NCI-H1092 treated with DMSO at 0.1 percent for 48 hours (cell line): ENCODE measurements at places on chromosomes 1 and 21.

- DNase-seq = no peak
Observed at GRCh38 chr1:117324357-117324756, 42.9 kb upstream of the MAN1A2 start.

DNA sequence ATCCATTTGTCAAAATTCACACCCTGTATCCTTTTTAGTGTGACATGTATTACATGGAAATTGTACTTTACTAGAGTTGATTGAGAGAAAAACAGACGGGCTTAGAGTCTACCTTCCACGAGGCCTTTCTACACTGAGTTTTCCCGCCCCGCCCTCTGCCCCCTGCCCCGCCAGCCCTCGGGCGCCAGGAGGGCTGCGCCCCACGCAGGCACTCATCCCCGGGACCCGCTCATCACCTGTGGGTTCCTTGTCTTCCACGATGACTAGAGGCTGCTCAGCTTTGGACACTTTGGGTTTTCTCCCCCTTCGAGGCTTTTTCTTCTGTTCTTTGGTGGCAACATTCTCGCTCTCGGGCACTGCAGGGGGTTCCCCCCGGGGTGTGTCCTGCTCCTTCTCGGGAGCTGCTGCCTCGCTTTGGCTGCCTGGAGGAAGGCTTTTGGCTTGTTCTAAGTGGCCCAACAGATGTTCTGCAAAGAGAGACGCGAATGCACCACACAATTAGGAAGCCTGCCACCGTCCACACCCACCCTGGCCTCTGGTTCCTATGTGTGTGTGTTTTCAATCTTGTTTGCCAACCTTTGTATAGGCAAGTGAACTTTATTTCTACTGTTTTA lies 39.6 kb downstream of the PRDM15 start:
- DNase-seq = no peak

GRCh38 chr1:239392271-239392670 lies 5.9 kb downstream of the CHRM3 start:
- DNase-seq = no peak

GRCh38 chr21:16370186-16370585 lies 640.4 kb downstream of the USP25 start:
- no peak for DNase-seq

DNA sequence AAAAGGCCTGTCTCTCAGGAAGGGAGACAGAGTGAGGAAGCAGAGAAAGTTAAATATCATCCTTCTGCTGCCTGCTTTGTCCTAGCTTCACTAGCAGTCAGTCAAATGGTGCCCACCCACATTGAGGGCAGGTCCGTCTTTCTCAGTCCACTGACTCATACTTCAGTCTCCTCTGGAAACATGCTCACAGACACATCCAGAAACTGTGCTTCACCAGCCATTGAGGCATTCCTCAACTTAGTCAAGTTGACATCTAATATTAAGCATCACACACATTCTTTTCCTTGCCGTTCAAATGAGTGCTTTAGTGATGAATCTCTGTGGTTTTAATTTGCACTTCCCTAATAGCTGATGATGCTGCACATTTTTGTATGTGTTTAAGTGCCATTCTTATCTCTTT lies 777.8 kb upstream of the PRMT6 start:
- DNase-seq = no peak

- DNase-seq = no peak
Observed at GRCh38 chr1:90823686-90824085, 106.6 kb upstream of the BARHL2 start.

GRCh38 chr21:26887251-26887650 lies 42.0 kb upstream of the ADAMTS1 start:
- DNase-seq = no peak

GRCh38 chr1:54156201-54156600 lies 3.4 kb upstream of the CDCP2 start:
- no peak for DNase-seq

GRCh38 chr1:21490774-21491487 lies 18.3 kb upstream of the ALPL start:
- DNase-seq = no peak

- no peak for DNase-seq
Observed at GRCh38 chr1:20345419-20345818, 54.7 kb downstream of the VWA5B1 start.

DNA sequence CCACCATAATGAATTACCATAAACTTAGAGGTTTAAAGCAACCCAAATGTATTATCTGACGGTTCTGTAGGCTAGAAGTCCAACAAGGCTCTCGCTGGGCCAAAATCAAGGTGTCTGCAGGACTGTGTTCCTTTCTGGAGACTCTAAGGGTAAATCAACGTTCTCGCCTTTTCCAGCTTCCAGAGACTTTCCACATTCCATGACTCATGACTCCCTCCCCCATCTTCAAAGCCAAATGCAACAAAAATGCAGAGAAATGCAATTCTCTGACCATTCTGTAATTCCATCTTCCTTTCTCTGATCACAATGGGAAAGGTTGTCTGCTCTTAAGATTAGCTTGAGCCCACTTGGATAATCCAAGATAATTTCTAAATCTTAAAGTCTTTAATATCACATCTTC lies 287.1 kb downstream of the LTN1 start:
- DNase-seq = no peak

DNA sequence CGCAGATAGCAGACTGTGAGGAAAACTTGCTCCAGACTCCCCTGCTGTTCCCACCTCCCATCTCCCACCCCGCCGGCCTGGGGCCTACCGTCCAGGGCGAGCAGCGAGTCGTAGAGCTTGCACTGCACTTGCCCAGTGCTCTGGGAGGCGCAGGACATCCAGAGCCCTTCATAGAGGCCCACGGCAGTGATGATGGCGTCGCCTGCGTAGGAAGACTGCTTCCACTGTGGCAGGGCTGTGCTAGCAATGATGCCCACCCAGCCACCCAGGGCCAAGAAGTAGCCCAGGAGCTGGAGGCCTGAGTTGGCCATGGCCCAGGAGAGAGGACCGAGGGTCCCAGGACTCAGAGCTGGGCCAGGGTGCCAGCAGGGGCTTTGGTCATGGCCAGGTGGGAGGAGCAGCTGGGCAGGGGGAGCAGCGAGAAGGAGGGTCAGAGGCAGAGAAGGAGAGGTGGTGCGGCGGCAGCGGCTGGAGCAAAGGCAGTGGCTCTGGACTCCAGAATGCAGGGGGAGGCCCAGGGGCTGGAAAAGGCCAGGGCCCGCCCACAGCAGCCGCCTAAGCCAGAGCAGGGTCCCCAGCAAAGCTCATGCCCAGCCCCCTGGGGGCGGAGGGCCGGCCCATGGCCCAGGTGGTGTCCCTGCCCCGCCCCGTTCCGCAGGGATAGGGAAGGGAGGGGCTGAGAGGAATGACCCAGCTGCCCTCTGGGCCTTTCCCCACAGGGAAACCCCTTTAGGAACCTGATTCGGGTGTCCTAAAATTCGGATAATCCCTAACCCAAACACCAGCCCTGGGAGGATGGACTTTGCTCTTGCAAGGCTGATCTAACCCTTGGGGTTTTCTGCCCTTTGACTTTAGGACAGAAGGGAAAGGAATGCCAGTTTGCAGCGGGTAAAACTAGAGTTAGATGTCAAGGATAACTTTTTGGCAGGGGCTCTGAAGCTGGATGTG lies at the start of gene CLDN19:
TSS of gene CLDN19 (minus strand) at position 484 of the 948 bp plus-strand sequence. CDS start at position 311, 173 bp downstream.
- DNase-seq = no peak

GRCh38 chr1:238060061-238060460 lies 169.3 kb upstream of the ZP4 start:
- DNase-seq = no peak

GRCh38 chr1:184157394-184157742 lies 105.8 kb downstream of the TSEN15 start:
- no peak for DNase-seq

- no peak for DNase-seq
Observed at GRCh38 chr21:42002421-42002958, 7.7 kb downstream of the ZBTB21 start.

DNA sequence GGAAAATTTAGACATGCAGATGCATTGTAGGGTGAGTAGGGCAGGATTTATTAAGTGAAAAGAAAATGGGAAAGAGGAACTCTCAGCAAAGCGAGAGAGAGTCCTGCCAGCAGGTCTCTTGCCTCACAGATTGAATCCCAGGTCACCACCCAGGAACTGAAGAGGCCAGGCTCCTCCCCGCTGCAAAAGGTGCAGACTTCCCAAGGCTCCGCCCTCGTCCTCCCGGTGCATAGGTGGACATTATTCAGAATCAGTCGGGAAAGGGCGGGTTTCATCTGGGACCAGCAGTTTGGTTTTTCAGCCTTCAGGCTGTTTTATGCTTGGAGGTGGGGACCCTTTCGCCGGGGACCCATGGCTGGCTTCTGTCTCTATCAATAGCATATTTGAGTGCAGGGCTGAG lies 41.6 kb upstream of the APP start:
- DNase-seq = no peak

GRCh38 chr1:207822602-207823451 lies 71.0 kb downstream of the CD46 start:
- DNase-seq = peak; percentile 27

GRCh38 chr1:219081943-219082925 lies 91.4 kb upstream of the LYPLAL1 start:
- no peak for DNase-seq

DNA sequence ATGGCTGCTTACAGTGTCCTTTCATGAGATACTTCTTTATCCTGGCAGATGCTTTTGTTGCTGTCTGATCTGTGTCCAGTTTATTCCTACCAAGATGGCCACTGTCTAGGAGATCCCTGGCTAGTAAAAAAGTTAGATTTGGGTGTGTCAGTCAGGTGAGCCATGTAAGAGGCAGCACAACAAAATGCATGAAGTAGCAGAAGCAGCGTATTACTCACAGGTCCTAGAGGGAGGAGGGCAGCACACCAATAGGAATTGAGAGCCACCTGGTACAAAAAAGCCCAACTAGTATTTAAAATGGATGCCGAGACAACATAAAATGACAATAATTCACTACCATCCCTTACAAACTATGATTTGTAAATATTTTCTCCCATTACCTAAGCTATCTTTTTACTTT lies 22.8 kb upstream of the ZNF697 start:
- no peak for DNase-seq

- no peak for DNase-seq
Observed at GRCh38 chr1:167130829-167131510, 37.1 kb downstream of the STYXL2 start.

- no peak for DNase-seq
Observed at GRCh38 chr1:172670791-172671190, 11.9 kb downstream of the FASLG start.

GRCh38 chr1:24664507-24665033 lies 21.5 kb downstream of the SRRM1 start:
- no peak for DNase-seq

DNA sequence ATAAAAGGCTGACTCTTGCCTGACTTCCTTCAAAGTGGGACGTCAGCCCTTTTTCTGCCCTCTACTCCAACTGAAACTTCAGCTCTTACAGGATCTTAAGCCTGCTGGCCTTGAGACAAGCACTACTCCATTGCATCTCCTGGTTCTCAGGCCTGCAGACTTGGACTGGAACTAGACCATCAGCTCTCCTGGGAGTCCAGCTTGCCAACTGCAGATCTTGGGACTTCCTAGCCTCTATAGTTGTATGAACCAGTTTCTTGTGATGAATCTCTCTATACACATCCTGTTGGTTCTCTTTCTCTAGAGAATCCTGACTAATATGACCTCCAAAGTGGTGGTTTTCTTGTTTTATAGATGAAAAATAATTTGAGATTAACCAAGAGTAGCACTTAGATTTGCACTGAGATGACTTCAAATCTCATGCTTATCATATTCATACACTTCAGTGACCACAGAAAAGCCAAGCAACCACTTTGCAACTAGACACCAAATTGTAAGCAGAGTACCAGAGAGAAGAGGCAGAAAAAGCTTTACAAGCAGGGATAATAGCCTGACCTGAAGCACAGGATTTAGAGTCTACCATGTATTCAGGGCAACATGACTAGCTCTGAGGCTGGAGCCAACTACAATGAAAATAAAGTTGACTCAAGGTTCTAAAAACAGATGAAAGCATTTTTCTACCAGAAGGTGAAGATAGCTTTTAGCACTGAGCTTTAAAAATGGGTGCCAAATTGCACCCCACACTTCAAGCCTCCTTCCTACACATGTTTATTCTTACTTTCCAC lies 661.3 kb upstream of the USP24 start:
- no peak for DNase-seq
